ENCODE measurements at places on chromosomes 12 and 14. TPM values are rescaled to one million over a fixed set of nuclear protein-coding genes. Genes with fewer than 3 reads are reported as not detected.

The TAS2R10 gene
- 1.1 TPM for polyA plus RNA-seq

The CLEC1B gene
- polyA plus RNA-seq = not detected

The P2RX2 gene
- polyA plus RNA-seq = not detected

GRCh38 chr14:99260587-99261551, 11.1 kb downstream of the BCL11B start:
- no peak for DNase-seq

DNA sequence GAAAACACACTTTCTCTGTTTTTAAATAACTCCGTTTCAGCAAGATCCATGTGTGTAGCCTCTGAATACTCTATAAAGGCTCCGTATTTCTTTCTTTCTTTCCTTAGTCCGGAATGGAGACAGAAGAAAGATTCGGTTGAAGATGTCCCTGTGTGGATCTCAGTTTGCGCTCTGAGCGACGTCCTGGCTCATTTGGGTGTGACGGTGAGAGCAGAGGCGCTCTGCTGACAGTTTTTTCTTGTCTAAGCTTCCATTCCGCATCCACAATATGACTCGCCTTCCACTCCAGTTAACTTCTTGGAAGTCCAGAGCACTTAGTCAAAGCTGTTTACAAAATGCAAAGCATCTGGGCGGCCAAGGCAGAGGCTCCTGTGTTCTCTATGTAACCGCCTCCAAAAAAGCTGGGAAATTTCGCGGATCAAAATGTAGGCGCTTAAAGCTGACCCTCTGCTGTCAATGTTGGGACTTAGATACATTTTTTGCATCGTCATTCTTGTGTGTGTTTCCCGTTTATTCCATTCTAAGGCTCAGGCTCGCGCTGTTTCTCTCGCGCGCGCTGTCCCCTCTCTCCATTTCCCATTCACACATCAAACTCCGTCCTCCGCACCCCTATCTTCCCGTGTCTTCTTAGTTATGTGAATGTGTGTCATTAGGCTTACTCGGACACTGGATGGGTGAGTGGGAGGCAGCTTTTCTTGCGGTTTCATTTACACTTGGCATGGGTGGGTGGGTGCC, 880 bp upstream of the FLRT2 start:
- peak; percentile 76 for DNase-seq

DNA sequence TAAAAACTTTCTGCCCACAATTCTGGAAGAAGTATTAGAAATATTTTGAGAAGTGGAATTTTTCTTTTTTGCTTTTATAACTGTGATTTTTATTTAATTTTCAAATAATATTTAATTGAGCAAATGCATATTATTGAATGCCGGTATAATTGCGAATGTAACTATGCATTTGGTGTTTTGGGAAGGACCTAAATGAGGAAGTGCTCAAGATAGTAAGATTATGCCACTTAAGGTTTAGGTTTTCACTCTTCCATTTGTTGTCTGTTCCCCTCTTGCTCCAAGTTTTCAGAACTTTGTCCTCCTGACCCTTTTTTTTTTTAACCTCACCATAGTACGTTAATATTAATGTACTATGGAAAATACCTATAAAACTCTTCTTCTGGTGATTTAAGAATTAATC, 85.8 kb downstream of the KIAA0586 start:
- DNase-seq = no peak

GRCh38 chr12:131749618-131750315, 38.9 kb downstream of the SFSWAP start:
- no peak for DNase-seq

The KRT5 gene
- 1.0 TPM for polyA plus RNA-seq

The NKX2-8 gene
- not detected for polyA plus RNA-seq

DNA sequence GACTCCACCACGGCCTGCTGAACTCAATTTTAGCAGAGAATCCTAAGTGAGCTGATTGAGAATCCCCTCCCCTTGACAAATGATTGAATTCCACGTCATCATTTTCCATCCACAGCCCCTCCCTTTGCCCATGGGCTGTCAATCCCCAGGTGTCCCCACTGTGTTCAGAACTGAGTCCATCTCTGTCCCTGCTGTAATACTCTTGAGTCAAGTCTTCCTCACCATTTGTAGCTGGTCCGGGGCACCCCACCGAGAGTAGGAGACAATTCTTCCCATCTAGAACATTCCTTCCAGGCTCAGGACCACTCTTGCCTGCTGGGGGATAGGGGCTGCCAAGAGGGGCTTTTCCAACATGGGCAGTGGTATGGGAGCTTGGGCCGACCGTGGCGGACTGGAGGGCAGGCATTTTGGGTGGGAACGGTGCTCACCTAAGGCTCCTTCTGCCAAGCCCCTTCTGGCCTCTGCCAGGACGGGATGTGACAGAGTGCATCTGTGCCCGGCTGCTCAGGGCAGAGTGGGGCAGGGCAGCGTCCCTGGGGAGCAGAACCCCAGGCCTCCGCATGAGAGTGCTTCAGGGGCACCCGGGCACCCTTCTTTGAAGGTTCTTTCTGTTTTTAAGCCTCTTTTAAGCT, 218.1 kb upstream of the RTL1 start:
- no peak for DNase-seq

DNA sequence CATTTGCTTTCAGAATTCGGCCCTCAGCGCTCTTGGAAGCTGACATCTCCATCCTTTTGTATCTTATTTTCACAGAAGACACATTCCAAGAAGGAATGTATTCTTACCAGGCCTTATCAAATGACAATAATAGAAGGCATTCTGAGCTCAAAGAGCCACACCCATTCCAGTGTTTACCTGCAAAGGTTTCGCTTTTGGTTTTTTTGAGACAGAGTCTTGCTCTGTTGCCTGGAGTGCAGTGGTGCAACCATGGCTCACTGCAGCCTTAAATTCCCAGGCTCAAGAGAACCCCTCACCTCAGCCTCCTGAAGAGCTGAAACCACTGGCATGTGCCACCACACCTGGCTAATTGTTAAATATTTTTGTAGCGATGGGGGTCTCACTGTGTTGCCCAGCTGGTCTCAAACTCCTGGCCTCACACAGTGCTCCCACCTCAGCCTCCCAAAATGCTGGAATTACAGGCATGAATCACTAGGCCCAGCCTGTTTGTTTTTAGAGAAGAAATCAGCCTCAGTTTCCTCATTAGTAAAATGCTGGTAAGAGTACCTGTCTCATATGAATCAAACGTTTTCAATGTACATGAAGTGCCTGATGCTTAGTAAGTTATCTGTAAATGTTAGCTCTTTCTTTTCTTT, 69.2 kb downstream of the SLC6A12 start:
- no peak for DNase-seq

The C12orf54 gene
- polyA plus RNA-seq = not detected

DNA sequence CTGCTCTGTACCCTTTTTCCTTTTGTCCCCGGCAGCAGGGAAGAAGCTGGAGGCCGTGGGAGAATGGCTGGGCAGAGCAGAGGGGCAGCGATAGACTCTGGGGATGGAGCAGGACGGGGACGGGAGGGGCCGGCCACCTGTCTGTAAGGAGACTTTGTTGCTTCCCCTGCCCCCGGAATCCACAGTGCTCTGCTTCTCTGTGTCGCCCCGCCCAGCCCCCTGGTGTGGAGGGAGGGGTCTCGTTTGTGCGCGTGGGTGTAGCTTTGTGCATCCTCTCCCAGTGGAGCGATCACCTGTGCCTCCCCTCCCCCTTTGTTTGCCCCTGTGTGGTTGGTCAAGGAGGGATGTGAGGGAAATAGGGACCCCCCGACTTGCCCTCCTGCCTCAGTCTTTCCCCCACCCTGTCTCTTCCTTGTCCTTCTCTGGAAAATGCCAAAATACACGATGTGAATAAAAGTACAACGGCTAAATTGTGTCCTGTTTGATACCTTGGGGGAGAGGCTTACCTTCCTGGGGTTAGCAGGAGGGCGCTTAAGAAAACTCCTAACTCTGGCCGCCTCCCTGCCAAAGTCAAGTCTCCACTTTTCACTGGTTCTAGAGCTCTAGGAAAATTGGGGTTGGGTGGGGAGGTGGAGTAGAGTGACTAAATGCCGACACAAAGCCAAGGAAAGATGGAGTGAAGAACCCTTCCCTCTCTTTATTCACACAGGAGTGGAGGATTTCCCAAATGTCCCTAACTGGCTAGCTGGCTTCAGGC, 990 bp upstream of the TPI1 start:
- DNase-seq = no peak

GRCh38 chr14:95480109-95480886, 36.2 kb downstream of the SYNE3 start:
- DNase-seq = no peak

DNA sequence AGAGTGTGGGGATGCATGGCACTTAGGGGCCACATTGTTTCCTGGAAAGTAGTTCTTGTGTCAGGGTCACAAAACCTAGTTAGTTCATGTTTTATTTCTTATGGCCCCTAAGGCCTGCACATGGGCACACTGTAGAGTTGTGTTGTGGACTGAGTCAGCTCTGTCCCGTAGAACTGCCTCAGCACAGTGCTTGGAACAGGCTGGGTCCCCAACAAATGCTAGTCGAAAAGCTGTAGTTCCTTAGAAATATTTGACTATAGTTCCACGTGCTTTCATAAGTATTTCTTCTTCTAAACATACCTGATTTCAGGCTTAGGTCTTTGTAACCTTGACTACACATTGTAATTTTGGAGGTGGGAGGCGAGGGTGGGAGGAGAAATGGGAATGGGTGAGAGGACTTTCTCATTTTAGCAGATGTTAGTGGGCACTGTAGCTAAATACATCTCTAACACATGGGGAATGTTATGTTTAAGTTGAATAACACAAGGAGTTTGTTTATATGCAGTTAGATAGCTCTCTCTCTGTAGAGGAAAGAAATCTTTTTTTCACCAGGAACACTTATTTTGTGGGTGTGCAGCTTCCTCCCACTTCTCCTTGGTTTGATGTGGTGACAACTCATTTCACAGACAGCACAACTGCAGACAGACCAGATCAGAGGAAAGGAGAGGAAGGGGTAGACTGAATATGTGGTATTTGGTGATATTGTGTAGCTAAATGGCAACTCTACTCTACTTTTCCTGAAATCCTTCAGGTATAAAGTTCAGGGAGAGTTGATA, 39.5 kb upstream of the DACT1 start:
- DNase-seq = no peak

The CDCA3 gene
- polyA plus RNA-seq = 18.4 TPM

The NUAK1 gene
- 11.5 TPM for polyA plus RNA-seq

DNA sequence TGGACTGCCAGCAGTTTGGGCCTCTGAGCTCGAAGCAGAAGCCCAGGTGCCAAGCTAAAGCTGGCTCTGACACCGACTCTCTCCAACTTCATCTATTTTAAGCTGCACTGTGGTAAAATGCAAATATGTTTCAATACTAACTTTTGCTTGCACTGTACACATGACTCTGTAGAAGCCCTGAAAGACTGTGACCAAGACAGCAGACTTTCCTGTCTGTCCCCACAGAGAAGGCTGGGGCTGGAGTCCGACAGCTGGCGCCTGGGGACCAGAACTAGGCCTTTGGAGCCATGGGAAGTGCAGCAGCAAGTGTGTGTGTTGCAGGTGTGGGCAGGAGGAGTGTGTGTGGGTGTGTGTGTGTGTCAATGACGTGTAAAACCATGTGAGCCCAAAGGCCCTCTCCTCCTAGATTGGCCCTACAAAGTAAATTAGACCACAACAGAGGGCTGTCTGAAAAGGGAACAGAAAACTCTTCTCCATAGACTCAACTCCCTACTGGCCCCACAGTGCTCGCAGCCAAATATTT, 16.4 kb upstream of the RAB35 start:
- no peak for DNase-seq

DNA sequence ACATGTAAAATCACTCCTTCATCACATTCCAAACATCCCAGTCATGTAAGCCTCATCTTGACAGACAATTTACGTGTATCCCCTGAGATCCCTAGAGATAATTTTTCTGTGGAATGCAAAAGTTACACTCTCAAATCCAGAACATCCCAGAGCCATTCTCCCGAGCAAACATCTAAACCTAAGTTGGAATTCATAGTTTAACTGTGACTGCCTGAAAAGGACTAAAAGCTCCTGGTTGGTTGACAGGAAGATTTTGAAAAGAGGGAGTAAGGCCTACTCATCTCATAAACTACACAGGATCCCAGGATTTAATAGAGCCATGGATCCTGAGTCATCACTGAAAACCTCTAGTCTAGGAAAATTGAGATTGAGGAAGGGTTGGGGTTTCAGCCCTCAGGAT, 123.6 kb downstream of the SCN8A start:
- DNase-seq = no peak

DNA sequence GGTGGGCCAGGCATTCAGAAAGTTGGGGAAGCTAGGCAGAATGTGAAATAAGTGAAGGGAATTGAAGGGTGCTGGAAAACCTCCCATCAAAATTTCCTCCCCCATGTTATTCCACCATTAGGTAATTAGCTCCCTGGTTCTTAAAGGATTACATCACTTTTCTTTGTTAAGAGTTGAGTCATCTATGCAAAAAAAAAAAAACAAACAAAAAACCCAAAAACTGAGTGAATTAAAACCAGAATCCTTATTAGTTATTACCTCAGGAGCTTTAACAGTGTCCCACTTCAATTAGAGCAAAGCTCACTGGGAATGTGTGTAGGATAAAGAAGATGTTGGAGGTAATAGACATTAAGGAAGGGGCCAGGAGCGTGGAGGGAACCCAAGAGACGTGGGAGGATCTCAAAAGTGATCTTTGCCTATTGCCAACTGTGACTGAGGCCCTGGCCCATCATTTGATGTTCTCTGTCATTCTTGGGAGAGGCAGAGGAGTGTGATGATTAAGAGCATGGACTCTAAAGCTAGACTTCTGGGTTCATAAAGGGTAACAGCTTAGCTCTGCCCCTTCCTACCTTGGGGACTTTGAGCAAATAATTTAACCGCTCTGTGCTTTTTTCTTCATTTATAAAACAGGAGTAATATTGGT, 364.7 kb downstream of the APAF1 start:
- no peak for DNase-seq

DNA sequence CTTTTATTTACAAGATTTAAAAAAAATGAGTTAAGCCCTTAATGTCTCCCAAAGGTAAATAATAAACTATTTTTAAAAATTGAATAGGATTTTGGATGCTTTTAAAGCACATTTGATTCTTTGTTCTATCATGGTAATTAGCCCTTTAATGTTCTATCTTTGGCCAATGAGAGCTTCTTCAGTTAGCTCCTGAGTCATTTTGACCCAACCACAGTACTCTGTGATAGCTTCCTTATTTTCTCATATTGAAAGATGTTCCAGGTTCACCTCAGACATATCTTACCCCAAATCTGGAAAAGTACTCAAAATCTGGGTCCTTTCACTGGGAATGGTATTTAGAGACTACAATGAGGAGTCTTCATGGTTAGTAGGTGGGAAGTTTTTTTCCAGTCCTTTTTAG, 98.0 kb downstream of the MYRFL start:
- no peak for DNase-seq

DNA sequence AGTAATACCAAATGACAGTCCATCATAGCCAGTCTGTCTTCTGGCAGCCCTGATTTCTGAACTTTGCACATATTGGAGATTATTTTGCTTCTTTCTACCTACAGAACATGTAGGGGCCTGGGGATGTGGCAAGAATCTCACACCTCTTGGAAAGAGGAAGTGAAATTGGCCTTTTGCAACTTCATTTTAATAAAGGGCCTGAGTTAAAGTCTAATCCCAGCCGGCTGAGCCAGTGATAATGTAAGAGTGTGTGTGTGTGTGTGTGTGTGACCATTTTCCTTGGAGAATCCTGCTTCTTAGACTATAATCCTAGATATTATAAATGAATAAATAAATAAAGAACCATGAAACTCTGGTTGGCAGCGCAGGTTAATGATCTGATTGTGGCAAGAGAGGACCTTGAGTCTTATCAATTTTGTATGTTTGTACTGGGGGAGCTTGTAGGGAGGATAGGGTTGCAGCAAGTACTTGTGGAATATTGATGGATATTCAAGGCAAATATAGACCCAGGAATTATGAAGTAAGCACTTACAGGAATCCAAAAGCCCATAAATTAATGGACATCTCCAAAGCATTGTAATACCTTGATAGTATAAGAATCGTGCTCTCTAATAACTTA, 233.2 kb upstream of the AMIGO2 start:
- no peak for DNase-seq

Measured in muscle of arm (tissue), 14 donors.